ACHN (cell line): ENCODE measurements at places on chromosomes 12 and 14.

DNA sequence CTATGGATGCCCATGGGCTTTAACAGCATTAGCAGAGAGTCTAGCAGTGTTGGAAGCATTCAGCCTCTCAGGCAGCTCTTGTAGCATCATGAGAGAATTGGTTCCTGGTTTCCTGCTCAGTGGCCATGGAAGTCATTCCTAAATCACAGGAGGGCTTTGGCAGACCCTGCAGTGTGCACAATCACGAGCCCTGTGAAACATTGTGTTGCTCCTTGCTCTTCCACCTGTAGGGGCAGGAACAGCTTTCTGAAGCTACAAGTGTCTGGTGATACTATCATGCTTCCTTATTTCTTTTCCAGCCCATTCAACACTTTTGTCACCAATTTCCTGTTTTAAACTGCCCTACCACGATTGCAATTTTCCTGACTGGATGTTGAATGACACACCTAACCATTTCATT is 402.2 kb upstream of the USP15 start:
- no peak for DNase-seq

- DNase-seq: no peak
Measured at GRCh38 chr12:125131958-125132357, 66.7 kb downstream of the AACS start.

GRCh38 chr12:45828402-45828801 is 98.9 kb downstream of the ARID2 start:
- DNase-seq: no peak

DNA sequence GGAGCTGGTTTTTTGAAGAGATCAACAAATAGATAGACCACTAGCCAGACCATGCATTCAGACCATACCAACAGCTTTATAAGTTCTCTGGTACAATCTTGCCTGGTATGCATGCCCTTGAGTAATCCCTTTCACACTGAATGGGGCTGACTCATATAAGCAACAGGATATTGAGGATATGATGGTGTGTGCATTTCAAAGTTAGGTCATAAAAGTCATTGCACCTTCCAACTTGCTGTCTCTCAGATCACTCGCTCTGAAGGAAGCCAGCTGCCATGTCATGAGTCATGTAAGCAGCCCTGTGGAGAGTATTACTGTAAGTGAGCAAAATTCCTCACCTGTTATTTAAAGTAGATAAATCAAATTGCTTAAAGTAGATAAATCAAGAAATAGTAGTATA is 45.0 kb upstream of the OR6J1 start:
- peak; percentile 45 for DNase-seq

- DNase-seq: no peak
Measured at GRCh38 chr12:108761226-108761625, 29.9 kb upstream of the CORO1C start.
